ENCODE measurements at places on chromosomes 3 and 15.

DNA sequence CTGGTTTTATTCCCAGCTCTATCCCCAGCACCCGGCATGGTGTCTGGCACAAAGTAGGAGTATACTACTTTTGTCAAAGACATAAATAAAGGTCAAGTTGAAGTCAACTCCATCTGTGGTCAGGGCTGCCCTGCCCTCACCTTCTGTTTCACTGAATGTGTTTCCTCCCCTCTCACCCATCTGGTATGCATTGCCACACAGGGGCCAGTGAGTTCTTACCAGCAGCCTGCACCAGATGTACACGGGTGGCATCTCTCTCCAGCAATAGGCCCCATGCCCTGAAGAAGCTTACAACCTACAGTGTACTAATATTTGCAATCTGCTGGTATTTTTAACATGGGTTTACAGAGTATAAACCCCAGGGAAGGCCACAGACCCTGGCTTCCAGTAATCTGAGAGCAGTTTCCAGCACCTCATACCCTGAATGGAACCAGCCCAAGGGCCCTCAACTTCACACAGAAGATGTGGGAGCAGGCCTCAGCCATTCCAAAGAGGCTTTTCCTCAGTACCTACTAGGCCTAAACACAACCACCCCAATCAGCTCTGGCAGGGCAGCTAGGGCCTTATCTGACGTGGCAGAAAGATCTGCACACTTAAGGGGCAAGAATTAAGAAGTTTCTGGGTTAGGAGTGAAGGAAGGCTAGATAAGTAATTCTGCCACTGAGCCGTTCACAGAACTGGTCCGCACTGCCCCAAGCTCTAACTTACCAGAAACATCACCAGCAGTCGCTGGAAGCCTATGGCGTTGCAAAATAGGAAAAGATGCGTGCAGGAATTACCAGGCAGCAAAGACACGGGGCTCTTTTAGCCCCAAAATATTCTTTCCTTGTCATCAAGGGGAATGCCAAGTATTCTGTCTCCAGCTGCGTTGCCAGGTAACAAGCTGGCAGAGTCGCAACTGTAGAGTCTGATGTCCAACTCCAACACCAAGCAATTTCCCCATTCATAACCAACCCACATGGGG, 2.1 kb downstream of the IDH2 start:
- peak; percentile 50 for DNase-seq

GRCh38 chr3:181683563-181683962, 28.2 kb upstream of the SOX2 start:
- DNase-seq = no peak

GRCh38 chr3:14286887-14287500, 108.4 kb downstream of the LSM3 start:
- no peak for DNase-seq

DNA sequence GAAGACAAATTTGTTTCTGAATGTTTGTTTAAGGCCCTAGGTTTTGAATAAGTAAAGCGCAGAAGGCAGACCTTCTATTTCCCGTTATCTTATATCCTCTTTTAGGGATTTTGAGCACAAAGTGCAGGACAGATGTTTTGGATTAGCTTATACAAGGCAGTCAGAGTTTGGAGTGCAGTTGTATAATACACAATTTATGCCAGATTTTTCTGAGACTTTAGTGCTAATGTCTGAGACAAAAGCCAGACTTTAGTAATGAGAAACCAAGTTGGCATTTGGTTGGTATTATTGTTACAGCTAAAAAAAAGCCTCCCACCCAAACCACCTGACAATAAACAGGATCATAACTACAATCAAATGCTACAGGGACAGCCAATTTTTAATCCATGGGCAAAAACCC, 309.9 kb upstream of the SATB1 start:
- no peak for DNase-seq

DNA sequence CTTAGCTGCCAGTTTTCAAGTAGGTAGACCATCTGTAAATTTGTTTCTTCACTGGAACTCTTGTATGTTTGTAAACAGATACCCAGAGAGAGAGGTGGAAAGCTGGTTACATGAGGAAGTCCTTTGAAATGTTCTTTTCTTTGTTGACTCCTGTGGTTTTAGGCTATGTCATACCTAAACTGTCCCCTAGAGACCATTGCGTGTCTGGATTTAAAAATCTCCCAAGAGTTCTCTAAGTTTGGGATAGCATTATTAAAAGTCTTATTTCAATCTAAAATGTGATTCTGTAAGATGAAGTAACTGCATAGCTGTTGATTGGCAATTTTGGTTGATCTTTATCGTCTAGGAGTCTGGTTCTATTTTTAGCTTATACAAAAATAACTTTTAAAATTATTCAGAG, 127.2 kb downstream of the GHSR start:
- DNase-seq = peak; percentile 51

GRCh38 chr3:31957106-31957505, 24.0 kb downstream of the OSBPL10 start:
- DNase-seq = no peak

- DNase-seq = no peak
Observed at GRCh38 chr3:117726776-117727175, 1017.2 kb downstream of the TUSC7 start.

DNA sequence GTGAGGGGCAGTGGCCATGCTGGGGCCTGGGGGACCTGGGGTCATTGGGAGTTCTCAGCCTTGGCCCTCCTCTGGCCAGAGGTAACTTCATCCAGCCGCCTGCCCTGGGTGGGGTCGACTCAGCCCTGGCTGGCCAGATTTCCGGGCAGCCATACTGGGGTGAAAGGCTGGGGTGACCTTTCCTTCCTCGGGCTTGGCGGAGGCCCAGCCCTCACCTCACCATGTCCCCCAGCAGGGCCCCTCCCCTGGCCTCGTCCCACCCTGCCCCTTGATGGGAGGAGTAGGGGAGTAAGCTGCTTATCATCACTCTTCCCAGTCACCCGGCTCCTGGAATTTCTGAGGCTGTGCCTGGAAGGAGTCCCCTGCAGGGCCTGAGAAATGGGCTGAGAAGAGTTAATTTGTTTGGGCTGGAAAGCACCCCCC, 5.4 kb downstream of the SEMA3F start:
- no peak for DNase-seq

- no peak for DNase-seq
Observed at GRCh38 chr15:70217226-70218160, 119.8 kb upstream of the TLE3 start.

- DNase-seq = no peak
Observed at GRCh38 chr3:165636684-165637015, 200.6 kb downstream of the BCHE start.

- no peak for DNase-seq
Observed at GRCh38 chr3:29338377-29338776, 57.5 kb downstream of the RBMS3 start.

- peak; percentile 11 for DNase-seq
Observed at GRCh38 chr15:78565951-78566774, 843 bp downstream of the CHRNA5 start.

DNA sequence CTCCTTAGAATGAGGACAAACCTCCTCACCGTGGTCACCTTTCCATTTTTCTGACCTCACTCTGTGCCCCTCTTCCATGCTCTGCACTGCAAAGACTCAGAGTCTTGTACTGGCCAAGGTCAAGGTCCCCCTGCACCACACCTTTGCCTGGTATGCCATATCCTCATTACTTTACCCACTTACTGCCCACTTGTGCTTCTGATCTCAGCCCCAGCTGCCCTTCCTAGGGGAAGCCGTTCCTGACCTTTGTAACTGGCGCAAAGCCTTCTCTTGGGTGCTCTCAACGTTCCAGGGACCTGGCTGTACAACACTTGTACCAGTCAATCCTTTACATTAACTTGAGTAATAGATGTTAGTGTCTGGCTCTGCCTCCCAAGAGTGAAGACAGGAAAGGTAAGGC, 256.0 kb downstream of the SV2B start:
- DNase-seq = no peak

DNA sequence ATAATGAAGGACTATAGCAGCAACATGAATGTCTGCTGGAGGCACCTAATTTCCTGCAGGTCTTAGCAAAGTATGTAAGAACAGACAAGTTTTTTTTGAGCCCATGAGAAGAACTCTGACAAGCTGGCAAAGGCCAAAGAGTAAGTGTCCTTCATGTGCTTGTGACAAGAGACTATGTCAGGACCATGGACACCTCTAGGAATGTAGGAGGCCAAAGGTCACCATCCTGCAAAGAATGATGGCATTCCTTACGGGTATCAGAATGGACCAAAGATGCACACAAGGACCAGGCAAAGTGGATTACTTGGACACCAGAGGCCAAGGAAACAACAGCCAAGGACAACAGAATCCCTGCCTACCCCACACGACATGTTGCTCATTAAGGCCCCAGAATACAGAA, 858.5 kb upstream of the CFAP20DC start:
- no peak for DNase-seq

DNA sequence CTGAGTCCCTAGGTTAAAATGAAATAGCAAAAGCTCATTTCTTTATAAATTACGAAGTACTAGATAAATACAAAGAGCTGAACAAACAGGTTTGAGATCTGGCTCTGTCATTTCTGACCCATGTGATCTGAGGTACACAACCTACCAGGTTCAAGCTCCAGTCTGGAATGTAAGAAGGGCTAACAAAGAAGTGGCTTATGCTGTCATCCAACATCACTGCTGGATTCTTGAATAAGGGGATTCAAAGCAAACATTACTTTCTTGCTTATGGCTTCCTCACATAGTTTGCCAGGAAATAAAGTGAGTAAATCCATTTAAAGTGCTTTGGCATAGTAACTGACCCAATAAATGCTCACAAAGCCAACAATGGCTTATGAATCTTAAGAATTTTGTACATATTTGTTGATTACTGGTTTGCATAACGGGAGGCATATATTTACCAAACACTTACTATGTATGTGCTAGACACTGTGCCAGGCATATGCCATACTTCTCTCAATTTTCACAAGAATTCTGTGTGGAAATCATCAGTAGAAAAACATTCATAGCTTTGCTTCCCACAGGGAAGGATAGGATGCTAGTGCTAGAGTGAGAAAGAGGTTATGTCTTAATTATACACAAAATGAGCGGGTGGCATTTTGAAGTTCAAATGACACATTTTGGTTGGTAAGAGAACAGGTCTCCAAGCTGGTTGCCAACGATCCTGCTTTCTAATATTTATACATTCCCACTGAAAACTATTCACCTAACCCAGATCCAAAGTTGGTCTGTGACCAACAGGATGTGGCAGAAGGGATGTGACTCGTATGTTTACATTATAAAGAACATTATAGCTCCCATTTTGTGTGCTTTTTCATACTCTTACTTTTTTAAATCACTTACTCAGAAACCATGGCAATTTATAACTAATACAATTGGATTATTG, 38.7 kb upstream of the CSPG5 start:
- DNase-seq = no peak

DNA sequence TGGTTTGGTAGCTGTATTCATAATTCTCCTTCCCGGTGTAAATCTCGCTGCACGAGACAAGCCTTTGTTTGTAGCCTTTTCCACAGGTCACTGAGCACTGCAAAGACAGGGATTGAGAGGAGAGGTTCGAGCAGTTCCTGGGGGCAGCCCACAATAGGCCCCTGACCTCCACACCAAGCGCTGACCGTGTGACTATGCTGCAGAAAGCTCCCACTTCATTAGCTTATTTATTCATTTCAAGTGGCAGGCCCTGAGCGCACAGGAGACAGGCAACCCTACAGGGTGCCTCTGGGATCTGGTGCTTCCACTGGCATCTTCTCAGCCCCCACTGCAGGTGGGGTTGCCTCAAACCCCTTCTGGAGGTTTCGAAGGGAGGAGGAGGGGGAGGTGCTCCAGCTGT, 140.9 kb downstream of the ADAMTS9 start:
- no peak for DNase-seq

DNA sequence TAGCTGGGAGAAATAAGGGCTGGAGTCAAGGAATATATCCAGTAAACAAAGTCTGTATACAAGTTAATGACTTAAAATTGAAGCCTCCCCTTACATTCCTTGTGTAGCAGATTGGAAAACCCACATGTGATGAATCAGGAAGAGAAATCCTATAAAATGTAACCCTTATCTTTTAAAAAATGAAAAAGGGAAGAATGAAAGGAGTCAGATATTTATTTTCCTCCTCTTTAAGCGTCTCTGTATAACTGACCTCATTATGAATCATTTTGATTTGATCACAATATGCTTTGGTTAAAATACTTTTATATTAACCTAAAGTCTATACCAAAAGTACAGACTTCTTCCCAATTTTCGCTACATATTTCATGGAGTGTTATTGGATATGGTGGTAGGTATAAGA, 316.3 kb upstream of the STAC start:
- no peak for DNase-seq
